Hepatocyte (in vitro differentiated cells): ENCODE measurements at places on chromosomes 2 and 18. TPM values are rescaled to one million over a fixed set of nuclear protein-coding genes. Genes with fewer than 3 reads are reported as not detected.

- no peak for DNase-seq
Measured at GRCh38 chr18:44842588-44843412, 162.1 kb downstream of the SETBP1 start.

DNA sequence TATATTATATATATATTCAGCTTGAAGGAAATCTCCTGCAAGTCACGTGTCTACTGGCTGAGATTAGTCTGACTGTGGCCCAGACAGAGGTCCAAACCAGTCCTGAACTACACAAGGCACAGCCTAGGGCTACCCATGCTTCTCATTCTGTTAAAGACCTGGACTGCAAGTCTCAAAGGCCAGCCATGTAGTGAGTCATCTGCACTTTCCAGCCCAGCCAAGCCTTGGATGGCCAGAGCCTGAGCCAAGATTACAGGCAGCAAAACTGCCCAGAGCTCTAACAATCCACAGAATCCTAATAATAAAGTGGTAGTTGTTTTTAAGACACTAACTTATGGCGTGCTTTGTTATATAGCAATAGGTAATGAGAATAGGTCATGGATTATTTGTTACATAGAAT, 259.6 kb downstream of the SS18 start:
- DNase-seq: peak; percentile 40

DNA sequence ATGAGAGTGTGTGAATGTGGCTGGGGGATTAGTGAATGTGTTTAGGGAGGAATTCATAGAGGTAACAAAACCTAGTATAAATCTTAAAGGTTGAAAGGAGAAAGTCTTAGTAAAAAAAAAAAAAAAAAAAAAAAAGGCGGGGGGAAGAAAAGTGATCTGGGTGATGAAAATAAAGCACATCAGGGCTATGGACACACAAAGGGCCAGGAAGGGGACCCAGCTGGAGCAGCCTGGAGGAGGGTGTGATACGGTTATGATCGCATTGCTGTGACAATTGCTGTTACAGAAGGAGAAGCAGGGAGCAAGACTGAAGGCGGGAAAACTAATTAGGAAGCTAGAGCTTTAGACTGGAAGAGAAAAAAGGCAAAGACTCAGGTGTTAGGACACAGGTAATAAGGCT, 85.4 kb downstream of the DLGAP1 start:
- DNase-seq: no peak

The DQX1 gene
- 0.73 TPM in 1 of 2 replicates, not detected in the other for polyA plus RNA-seq

The GAL3ST2 gene
- not detected in 2 replicates for polyA plus RNA-seq
